ENCODE measurements at places on chromosomes 16 and 17.

- DNase-seq = no peak
These were observed 13.6 kb downstream of the UBFD1 start for GRCh38 chr16:23570992-23571632.

- no peak for DNase-seq
These were observed 3.0 kb downstream of the BAHCC1 start for GRCh38 chr17:81398176-81398831.

- DNase-seq = no peak
These were observed 18.5 kb downstream of the FCSK start for GRCh38 chr16:70472786-70473433.

DNA sequence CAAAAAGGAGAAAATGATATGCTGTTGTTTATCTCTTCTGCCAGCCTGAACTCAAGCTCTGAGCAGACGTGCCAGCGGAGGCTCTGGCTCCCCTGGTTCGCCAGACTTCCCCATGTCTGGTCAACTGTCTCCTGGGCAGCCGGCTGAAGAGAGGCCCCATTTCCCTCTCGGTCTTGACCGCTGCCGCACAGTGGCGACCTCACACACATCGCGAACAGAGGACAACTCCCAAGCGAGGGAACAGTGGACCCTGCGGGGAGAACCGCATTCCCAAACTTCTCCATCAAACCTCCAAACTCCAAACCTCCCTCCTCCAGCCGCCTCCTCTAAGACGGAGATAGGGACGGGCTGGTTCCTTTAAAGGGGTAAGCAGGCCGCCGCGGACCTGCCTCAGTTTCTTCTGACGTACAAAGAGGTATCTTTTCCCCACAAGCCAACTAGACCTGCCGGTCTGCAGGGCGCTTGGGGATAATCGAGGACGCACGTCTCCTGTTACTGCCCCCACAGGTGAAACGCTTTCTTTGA lies 24.9 kb upstream of the RFFL start:
- DNase-seq = no peak

GRCh38 chr16:29900888-29901606 lies 759 bp downstream of the ASPHD1 start:
- no peak for DNase-seq

DNA sequence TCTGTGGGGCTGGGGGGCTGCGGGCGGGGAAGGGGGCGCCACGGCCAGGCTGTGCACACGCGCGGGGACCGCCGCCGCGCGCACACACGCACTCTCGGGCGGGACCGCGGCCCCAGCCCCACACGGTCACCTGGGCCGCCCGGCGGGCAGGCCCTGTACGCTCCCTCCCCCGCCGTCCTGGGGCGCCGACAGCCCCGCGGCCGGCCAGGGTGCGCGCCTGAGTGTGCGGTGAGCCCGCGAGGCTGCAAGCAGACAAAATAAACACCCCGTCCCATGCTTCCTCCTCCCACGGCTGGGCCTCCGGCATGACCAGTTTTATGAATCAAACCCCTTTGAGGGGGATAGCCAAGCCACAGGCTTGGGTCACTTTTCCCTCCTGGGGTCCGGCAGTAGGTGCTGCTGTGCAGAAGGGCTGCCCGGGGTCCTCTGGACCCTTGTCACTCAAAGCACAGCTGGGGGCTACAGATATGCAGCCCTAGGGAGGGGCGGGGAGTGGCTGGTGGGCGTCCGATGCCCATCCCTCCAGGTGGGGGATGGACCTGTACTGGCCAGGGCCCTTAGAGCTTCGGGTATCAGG lies 441 bp downstream of the VASN start:
- DNase-seq = no peak

DNA sequence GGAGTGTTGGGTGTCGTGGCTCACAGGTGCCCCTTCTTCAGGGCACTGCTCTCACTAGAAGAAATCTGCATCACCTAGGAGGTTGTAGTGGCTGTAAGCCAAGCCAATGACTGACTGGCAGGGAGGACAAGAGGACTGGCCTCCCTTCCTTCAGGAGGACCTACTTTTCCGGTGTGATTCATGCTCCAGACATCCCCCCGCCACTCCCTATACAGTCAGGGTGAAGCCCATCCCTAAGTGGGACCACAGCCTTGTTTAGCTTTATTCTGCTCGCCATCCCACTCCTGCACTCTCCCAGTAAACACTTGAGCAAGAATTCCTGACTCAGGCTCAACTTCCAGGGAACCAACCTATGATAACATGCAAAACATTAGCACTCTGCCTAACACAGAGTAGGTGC lies 67.0 kb downstream of the PLCG2 start:
- DNase-seq = no peak

DNA sequence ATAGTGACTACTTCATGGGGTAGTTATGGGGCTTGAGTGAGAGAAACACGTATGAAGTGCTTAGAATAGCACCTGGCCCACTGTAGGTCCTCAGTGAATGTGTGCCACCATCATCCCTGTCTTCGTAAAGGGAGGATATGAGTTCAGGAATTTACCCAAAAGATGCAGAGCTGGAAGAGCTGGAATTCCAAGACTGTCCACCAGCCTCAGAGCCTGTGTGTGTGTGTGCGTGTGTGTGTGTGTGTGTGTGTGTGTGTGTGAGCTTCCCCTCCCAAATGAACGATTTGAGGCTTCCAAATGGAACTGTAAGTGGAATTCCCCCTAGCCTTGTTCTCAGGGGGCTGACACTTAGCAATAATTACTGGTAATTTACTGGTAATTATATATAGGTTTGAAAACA lies 27.3 kb downstream of the WFDC1 start:
- DNase-seq = no peak

DNA sequence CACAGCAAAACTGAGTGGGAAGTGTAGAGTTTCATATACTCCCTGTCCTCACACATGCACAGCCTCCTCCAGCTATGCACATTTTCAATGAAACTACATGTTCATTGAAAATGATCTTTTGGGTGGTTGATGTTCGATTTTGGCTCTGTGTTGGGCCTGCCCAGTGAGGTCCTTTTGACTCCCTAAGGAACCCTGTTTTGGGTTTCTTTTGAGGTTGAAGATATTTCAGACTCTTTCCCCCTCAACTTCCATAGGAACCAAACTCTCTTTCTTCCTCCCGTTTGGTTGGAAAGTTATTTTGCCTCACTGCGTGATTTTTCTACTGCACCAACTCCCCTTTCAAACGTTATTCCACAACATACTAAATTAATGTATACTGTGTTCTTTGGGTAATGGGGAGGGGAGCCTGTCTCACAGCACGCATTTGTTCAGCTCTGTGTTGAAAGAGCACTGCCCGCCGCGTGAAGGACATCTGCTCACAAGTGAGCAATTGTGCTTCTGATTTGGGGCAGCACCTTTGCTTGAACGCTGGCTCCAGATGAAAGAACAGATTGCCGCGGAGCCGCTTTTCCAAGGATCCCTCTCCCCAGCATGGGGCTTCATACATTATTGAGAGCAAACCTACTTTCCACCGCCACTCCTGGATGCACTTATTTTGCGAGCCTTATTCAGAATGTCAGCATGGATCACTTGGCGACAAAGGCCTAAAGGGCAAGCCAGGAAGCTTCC lies 385.9 kb downstream of the WWOX start:
- no peak for DNase-seq

DNA sequence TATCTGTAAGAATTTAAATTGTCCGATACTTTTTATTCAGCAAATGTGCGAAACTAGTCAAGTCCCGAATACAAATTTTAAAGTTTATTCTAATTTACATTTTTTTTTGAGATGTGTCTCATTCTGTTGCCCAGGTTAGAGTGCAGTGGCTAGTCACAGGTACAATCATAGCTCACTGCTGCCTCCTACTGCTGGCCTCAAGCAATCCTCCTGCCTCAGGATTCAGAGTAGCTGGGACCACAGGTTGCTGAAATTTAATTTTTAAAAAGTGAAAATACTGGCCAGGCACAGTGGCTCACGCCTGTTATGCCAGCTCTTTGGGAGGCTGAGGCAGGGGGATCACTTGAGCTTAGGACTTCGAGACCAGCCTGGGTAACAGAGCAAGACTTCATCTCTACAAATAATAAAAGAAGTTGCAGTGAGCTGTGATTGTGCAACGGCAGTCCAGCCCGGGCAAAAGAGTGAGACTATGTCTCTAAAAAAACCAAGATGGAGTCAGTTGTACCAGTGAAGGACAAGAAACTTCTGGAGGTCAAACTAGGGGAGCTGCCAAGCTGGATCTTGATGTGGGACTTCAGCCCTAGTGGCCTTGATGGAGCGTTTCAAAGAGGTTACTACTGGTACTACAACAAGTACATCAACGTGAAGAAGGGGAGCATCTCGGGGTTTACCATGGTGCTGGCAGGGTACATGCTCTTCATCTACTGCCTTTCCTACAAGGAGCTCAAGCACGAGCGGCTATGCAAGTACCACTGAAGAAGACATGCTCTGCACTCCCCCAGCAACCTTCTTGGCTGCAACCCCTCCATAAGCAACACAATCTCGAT lies 5.6 kb downstream of the POLG2 start:
- DNase-seq = no peak

DNA sequence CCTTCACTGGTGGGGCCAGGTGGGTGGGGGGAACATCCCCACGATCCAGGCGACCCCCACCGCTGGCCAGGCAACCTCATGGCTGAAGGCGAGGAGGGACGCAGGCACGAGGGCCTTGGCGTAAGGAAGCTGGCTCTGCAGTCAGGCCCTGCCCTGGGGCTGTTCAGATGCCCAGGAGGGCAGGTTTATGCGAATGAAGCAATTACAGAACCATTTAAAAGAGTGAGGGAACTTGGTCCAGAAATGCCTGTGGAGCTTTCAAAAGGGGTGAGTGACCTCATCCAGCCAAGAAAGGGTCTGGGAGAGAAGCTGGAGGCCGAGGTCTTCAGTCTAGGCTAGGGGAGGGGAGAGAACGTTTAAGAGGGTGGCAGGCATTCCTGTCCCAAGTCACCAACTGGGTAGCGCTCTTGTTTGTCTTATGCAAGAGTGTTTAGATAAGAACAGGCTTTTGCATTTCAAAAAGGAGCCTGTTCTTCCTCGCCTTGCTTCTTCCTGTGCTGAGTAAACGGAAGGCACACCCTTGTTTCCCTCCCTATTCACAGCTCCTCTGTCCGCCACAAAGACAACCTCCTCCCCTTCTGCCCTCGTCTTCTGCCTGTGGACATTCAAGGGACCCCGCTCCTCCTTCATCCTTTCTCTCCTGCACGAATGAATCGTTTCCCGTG lies 183.5 kb upstream of the SDK2 start:
- no peak for DNase-seq

- no peak for DNase-seq
These were observed 194.3 kb downstream of the ZNF423 start for GRCh38 chr16:49661465-49662187.

- no peak for DNase-seq
These were observed 25.8 kb downstream of the KCNJ2 start for GRCh38 chr17:70195091-70195490.

- no peak for DNase-seq
These were observed 114.5 kb downstream of the CLEC16A start for GRCh38 chr16:11058832-11059231.

Data from NCI-H1436 treated with DMSO at 0.1 percent for 48 hours (cell line).